ENCODE measurements at places on chromosomes 11 and 22. TPM values are rescaled to one million over a fixed set of nuclear protein-coding genes. Genes with fewer than 3 reads are reported as not detected.

The SLC17A6 gene
- not detected for total RNA-seq

The PEX16 gene
- 37.0 TPM for total RNA-seq

The DUSP8 gene
- total RNA-seq, result under 0.01 TPM

The CLMP gene
- total RNA-seq, result 150 TPM

The MS4A4A gene
- not detected for total RNA-seq

The CHRNA10 gene
- total RNA-seq, result 0.83 TPM

The SHANK2 gene
- 3.6 TPM for total RNA-seq

The FAM227A gene
- total RNA-seq, result 1.6 TPM

The KDELR3 gene
- total RNA-seq, result 109 TPM
